ENCODE measurements at places on chromosomes 2 and 18.

GRCh38 chr2:20213651-20214565, 11.0 kb downstream of the SDC1 start:
- DNase-seq, result no peak

GRCh38 chr2:84858937-84859336, 21.9 kb downstream of the TRABD2A start:
- no peak for DNase-seq

DNA sequence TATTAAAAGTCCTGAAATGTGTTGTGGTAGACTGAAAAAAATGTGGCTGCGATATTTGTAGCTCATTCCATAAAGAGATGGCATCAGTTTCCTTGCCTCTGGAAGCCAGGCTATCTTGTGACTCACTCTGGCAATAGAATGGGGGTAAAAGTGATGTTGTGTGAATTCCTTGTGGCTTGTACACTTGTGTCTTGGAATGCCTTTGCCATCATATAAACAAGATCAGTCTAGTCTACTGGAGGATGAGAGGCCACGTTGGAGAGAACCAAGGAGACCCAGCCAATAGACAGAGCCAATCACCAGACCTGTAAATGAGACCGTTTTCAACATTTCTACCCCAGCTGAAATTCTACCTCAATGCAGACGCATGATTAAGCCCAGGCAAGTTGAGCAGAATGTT, 254.1 kb downstream of the TRIB2 start:
- no peak for DNase-seq

- DNase-seq, result no peak
Observed at GRCh38 chr2:25808006-25808383, 70.3 kb downstream of the ASXL2 start.

DNA sequence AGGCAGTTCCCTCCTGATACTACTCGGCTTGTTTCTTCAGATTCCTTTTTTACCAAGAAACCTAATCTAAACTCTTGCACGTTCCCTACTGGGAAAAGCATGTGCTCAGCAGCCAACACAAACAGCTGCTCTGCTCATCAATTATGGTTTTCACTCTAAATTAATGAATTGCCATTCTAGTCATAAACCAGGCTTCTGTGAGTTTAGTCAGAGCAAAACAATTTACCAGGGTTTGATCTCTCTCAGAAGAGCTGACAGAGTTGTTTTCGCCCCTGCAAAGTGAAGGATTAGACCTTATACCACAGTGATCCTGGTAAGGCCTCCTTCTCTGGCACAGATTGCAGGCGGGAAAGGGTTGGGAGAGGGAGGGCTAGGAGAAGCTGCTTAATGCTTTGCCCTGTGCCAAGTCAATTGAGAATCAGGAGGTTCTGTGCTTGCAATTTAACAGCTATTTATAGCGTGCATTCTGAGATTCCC, 57.2 kb downstream of the REEP1 start:
- no peak for DNase-seq

GRCh38 chr2:206328974-206329373, 54.5 kb downstream of the ZDBF2 start:
- DNase-seq, result no peak

DNA sequence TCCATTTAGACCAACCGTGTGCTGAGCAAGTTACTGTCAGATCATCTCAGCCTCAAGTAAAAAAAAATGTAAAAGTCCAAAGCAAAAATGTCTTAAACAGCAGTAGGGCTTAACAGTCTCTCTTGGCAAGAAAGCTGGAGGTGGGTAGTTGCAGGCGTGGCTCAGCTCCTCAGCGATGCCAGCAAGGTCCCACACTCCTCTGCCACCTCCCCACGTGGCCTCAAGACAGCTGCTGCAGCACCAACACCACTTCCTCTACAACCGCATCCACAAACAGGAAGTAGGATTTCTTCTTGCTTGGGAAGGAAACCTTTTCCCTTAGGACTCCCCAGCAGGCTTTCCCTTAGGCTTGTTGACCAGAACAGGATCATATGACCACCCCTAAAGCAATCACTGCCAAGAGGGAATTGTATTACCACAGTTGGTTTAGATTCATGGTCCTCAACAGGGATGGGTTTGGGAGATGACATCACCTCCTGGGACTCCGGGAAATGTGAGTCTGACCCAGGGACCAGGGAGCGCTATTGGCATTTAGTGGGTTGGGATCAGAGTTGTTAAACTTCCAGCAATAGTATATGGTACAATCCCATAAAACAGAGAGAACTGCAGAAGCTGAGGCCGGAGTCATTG, 97.1 kb downstream of the MAPK4 start:
- DNase-seq, result no peak

GRCh38 chr2:193818801-193819499, 1624.2 kb upstream of the TMEFF2 start:
- no peak for DNase-seq

GRCh38 chr2:75241696-75242095, 42.4 kb upstream of the TACR1 start:
- no peak for DNase-seq

All from Right ventricle myocardium superior (tissue), 1 donor.